Stimulated activated CD8-positive, alpha-beta memory T cell treated with anti-CD3 and anti-CD28 coated beads, Interleukin-4, amount 100 ng/mL, for 48 hours (primary cell): ENCODE measurements at places on chromosomes 12 and 14.

DNA sequence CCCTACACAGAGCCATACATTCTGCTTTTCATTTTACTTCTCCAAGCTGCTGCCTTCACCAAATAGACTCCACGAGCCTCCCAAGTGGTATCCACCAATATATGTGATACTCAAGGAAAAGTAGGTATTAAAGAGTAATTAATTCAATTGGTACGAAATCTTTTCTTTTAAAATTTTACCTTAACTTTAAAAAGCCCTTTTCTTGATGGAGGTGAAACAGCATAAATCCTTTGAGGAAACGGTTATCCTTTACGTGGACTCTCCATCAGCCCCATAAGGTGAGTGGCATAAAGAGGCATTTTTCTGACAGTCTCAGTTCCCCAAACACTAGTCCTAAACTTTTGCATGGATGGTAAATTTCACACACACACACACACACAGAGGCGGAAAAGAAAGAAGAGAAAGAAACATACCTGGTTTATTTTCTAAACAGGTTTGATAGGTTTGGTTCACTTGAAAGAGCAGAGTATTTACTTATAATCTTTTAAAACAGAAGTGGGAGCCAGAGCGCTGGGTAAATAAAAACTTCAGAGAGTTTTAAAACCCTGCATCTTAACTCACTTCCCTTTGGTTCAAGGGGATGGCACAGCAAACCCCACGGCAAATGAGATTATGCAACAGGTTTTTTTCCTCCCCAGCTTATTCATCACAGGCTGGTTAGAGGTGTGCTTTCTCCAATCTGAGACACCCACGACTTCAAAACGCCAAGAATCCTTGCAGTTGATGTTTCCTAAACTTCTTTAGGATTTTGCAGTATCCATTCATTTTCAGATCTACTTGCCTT is 1.9 kb downstream of the DUSP16 start:
- DNase-seq = peak; percentile 55

GRCh38 chr12:54017027-54017788 is 8.4 kb downstream of the HOXC8 start:
- DNase-seq = no peak

DNA sequence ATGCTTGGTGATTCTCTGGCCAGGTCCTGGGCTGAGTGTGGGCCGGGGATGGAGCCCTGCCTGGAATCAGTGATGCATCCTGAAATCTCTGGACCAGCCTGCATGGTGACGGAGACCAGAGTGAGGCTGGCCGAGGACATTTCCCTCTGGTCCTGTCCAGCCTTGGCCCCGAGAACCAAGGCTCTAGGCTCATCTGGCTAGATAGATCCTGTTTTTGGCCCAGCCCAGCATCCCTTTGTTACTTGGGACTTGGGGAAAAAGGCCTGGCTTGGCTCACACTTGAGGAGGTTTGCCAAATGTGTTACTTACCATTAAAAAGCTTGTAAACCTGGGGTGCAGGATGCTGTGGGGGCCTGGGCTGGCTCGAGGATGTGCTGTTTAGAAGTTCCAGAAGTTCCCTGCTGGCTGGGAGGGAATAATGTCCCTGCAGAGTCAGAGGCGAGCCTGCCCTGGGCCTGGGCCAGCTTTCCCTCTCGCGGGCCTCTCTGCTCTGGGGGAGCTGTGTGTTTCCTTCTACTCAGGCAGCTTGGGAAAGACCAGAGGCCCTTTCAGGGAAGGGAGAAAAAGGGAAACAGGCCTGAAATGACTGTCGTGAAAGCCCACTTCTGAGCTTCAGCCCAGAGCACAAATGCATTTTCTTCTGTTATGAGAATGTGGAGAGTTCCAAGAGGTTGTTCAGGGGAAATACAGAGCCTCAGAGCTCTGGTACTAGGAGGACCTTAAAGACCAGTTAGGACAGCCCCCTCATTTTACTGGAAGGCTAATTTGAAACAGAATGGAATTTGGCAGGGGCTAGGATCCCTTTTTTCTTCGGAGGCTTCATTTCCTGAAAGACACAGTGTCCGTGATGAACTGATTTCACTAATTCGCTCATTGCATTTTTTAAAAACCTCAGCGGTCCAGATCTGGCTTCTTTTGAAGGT is 47.2 kb upstream of the CTDSP2 start:
- DNase-seq = no peak

DNA sequence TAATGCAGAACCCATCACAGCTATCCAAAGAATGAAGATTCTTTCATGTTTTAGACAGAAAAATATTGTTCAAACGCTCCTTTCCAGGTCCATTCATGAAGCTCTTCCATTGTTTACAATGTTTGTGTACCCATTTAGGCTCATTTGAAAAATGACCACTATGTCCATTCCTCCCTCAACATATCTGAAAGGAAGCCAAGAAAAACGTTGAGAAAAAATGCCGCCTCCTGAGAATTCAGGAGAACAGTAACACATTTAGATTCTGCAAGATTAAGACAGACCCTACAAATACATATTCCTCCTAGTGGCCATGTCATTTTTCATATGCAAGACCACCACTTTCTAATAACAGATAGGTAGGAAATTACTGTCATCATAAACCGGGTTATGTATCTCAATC is 124.4 kb downstream of the SLC25A21 start:
- no peak for DNase-seq

DNA sequence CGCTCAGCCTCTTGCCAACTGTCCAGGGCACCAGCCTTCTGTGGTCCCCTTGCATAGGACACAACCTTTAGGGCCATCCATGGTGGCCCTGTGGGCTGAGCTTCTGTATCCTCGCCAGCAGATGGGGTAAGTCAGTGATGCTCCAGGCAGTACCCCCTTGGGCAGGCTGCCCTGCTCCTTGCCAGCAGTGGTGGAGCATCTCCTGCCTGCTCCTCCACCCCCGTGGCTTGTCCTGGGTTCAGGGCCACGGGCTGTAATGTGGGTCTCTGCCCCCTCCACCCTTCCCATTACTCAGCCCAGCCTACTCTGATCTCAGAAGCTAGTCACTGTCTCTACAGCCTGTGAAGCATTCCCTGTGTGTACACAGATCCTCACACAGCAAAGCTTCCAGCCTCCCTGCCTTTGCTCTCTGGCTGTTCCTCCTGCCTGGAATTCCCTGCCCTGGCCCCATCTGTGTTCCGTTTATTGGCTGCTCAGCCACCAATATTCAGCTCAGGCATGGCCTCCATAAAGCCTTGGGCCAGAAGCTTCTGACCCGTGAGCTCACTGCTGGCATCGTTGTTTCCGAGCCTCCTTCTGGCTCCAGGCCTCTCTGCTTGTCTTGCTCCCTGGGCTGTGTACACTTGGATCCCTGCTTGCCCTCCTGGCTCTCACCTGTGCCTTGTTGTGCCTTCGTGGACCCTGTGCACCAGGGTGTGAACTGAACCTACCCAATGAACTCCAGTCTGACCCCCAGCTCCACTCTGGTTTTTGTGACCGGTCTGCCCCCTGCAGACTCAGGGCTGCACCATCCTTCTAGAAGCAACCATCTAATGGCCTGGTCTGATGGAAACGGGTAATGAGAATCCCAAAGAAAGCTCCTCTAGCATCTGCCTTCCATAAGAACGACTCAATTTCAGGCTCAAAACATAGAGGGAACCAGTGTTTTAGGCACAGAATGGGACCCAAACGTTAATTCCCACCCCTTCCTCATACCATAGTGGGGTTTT is 177.0 kb upstream of the PRMT8 start:
- DNase-seq = no peak

- no peak for DNase-seq
These were observed 89.3 kb downstream of the KCNC2 start for GRCh38 chr12:75120311-75120711.

GRCh38 chr14:88044776-88045446 is 40.0 kb downstream of the GPR65 start:
- DNase-seq = no peak

DNA sequence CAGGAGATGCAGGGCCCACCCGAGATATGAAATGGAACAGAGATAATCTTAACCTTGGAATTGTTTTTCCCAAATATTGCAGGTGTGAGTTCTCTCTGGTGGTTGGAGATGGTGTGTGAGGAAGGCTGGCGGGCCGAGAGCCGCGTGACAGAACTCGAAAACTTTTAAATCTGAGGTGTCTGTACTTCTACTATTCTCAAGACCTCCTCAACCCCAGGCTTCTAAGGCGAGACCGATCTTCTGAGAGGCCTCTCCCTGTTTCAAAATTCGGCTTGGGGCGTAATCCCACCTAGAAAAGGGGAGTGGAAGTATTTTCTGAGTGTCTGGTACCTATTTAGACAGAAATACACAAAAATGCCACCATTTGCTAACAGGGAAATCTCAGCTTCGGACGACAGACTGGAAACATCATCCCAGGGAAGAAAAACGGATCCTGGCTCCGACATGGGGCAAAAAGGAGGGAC is 611 bp downstream of the SARNP start:
- no peak for DNase-seq

GRCh38 chr12:115079760-115080159 is 395.8 kb upstream of the TBX3 start:
- no peak for DNase-seq

- DNase-seq = no peak
These were observed 259.2 kb upstream of the NOVA1 start for GRCh38 chr14:26856876-26857518.

- DNase-seq = no peak
These were observed 275.3 kb downstream of the EGLN3 start for GRCh38 chr14:33675415-33676130.

DNA sequence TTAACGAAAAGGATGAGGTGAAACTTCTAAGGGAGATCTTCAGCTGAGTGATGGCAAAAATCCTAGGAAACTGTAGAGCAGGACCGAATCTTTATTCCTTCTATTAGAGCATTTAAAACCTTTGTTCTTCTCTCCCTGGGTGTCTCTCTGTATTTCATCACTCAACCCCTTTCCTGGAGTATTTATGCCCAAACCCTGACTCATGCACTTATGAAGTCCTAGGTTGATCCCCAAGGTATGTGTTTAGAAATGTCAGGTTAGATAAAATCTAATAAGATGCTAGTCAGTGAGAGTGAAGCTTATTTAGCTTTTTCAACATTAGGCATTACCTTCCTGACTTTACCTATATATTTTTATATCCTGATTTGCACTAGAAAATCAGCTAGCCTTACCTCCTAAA is 239.8 kb upstream of the NPAS3 start:
- no peak for DNase-seq

- no peak for DNase-seq
These were observed 175.1 kb upstream of the GZMB start for GRCh38 chr14:24809135-24809534.

- DNase-seq = peak; percentile 15
These were observed 289.1 kb upstream of the RTL1 start for GRCh38 chr14:101192661-101193000.

DNA sequence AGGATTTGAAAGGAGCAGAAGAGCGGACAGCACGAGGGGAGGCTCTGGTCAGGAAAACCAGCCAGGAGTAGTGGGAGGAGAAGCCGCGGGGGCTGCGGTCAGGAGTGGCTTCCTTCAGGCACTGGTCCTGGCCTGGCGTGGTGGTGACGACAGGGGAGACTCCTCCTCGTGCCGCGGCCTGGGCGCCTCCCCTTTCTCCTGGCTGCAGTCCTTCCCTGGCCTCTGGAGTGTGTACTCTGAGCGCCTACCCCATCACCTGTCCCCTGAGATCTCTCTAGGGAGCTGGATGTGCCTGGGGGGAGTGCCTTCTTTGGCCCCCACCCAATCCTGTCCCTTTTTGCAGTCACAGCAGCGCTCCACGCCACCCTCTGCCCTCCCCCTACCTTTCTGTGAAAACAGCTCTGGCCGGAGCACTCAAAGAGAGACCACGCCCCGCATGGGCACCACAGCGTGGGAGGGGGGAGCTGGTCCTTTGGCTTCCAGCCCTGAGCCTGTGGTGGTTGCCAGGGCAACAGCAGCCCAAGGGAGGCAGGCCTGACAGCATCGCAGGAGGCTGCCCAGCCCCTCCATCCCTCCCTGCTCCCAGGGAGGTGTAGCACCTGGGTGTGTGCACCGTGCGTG is 125.9 kb downstream of the CALM1 start:
- peak; percentile 27 for DNase-seq

DNA sequence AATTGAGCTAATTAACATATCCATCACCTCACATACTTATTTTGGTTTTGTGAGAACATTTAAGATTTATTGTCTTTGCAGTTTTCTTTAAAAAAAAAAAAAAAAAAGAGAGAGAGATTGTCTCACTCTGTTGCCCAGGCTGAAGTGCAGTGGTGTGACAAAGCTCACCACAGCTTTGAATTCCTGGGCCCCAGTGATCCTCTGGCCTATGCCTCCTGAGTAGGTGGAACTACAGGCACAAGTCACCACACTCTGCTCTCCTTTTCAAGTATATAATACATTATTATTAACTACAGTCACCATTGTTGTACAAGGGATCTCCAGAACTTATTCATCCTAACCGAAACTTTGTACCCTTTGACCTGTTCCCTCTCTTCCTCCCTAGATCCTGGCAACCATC is 64.0 kb downstream of the NUMB start:
- DNase-seq = no peak

GRCh38 chr12:11347810-11348209 is 37.6 kb upstream of the PRB4 start:
- DNase-seq = no peak

DNA sequence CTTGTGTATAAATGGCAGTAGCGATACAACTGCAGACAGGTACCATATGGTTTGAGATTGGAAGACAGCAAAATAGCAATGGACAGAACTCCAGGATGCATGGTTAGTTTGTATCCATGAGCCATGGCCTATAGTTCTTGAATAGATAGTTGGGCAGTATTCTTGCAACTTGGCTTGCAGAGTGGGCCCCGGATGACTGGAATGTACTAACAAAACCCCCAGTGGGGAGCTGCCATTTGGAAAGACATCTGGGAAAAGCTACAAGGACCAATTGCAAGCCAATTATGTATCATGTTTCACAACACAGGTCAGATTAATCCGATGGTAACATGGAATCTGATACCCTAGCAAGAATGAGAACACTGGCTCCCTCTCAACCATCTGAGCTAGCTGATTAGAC is 279.6 kb downstream of the RERGL start:
- no peak for DNase-seq

- DNase-seq = no peak
These were observed 348.8 kb downstream of the TMEM117 start for GRCh38 chr12:44184499-44185206.
